Uterus (tissue), 4 donors: ENCODE measurements at places on chromosomes 12 and 14. TPM values are rescaled to one million over a fixed set of nuclear protein-coding genes. Genes with fewer than 3 reads are reported as not detected.

PPP1R36 gene
- total RNA-seq: 1.2 TPM

KRT7 gene
- 5.1 TPM for total RNA-seq

FOXN4 gene
- total RNA-seq: not detected

KITLG gene
- 31.3 TPM for total RNA-seq

FSCB gene
- total RNA-seq: not detected

LRRC10 gene
- total RNA-seq: not detected

GUCY2C gene
- not detected for total RNA-seq

CLEC2B gene
- total RNA-seq: 25.0 TPM

HEBP1 gene
- 10.5 TPM for total RNA-seq

OVCH1 gene
- total RNA-seq: 0.35 TPM

RTN1 gene
- 4.2 TPM for total RNA-seq

BATF gene
- total RNA-seq: 0.28 TPM

TAS2R50 gene
- 5.8 TPM for total RNA-seq

PMEL gene
- total RNA-seq: 3.6 TPM

HSPB8 gene
- 40.0 TPM for total RNA-seq

RNFT2 gene
- total RNA-seq: 4.7 TPM
